ENCODE measurements at places on chromosomes 7 and 10.

DNA sequence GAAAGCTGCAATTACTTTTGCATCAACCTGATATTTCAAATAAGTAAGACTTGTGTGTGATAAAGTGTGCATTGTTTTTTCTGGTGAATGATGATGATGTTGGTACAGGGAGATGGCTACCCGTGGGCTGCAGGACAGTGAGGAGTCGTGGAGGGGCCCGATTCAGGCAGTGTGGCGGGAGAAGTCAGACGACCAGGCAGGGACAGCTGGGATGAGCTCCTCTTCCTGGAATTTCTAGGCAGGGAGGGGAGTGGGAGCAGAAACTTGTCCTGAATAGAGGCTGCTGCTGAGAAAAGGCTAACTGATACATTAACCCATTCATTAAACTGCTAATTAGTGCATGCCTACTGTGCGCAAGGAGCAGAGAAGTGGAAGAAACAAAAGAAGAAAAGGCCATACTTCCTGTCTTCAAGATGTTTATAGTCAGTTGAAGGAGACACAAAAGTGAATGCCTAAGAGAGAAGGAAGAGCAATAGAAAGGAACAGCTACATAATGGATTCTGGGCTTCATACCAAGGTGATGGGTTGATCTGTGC lies 9.3 kb upstream of the GATAD1 start:
- DNase-seq: no peak

DNA sequence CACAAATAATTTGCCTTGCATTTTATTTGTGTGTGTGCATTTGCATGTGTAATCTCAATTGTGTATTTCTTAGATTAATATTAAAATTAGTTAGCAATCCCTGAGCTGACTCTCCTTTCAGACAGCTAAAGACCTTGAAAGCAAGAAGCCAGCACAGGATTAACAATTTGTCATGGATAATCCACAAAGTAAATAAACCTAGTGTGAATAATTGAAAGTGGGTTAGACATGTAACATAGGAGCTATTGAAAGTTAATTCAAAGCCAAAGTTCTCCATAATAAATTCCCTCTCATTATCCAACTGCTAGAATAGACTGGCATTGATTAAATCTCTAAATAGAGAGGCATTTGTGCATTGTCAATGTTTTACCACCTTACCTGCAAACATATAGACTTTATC lies 326.1 kb downstream of the PLXDC2 start:
- no peak for DNase-seq

- no peak for DNase-seq
Measured at GRCh38 chr7:39516498-39516897, 49.7 kb upstream of the YAE1 start.

GRCh38 chr7:139330333-139331030 lies 10.7 kb upstream of the FMC1 start:
- DNase-seq: no peak

- no peak for DNase-seq
Measured at GRCh38 chr7:119562839-119563238, 710.1 kb upstream of the KCND2 start.

Data from activated T-helper 9 cell treated with anti-CD3 and anti-CD28 coated beads, Interleukin-2, amount 50 U/mL, for 16 hours (primary cell).